ENCODE measurements at places on chromosomes 4 and X.

- DNase-seq = no peak
These were observed 17.0 kb downstream of the SNCA start for GRCh38 chr4:89820010-89820409.

DNA sequence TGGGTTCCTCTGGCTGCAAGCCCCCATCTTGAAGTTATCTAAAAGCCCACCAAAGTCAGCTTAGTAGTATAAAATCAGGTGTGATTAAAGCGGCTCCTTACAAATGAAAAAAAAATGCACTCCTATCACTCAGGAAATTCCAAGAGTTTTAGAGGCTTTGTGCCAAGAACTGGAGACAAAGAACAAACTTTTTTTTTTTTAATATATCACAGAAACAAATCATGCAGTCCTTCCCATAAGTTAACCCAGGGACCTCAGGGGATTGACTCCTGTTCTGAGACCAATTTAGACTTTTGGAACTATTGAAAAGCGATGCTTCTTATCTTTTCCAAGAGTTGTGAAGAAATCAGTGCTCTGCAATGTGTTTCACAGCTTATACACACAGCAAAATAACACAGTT is 53.6 kb downstream of the HHIP start:
- DNase-seq = no peak

GRCh38 chr4:145154573-145154972 is 25.8 kb downstream of the OTUD4 start:
- DNase-seq = no peak

GRCh38 chr4:5361968-5362367 is 310.7 kb downstream of the STK32B start:
- no peak for DNase-seq

- no peak for DNase-seq
These were observed 432.6 kb downstream of the INPP4B start for GRCh38 chr4:142413485-142413884.

- DNase-seq = no peak
These were observed 224.4 kb upstream of the PCDH7 start for GRCh38 chr4:30495651-30496310.

DNA sequence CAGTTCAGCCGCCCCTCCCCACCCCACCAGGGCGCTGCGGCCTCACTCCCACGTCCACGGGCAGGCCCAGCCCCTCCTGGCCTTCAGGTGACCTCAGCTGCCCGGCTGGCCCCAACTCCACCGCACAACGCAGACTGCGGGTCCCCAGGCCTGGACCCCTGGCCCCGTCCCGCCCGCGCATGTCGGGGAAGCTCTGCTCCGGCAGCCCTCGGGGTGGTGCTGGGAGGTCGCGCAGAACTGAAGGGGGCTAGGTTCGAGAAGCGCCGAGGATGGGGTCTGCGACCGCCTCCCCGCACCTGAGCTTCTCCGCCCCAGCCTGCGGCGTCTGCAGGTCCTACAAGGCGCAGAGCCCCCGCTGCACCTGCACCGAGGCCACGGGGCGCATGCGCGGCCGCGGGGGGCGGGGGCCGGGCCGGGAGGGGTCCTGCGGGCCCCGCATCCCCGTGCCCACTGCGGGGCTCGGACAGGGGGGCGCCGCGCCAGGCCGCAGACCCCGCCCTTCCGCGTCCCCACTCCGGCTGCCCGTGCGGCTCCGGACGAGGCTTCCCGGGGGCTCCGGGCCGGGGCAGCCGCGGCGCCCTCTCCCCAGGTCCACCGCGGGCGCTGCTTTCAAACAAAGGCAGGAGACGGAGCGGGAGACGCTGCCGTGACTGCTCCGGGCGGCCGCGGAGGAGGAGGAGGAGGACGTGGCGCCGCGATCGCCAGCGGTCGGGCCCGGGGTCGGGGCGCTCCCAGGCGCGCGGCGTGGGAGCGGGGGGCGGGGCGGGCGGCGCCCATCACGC is 672 bp upstream of the NAT8L start:
- no peak for DNase-seq

DNA sequence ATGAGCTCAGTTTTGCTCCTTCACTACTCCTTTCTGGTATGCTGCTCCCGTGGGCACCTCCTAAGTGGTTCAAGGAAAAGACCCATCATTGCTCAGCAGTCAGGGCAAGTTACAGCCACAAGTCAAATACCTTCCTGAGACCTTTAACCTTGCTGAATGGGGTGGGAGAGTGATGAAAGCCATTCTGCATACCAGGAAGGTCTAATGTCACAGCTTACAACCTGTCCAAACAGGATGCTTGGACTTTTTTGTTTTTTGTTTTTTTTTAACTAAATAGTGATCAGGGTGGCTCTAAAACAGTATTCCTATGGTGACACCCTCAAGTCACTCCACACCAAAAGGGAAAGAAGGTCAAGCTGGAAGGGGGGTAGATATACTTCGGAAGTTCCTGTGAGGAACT is 93.1 kb downstream of the GPC3 start:
- DNase-seq = no peak

GRCh38 chr4:113534711-113535110 is 226.8 kb downstream of the CAMK2D start:
- no peak for DNase-seq

DNA sequence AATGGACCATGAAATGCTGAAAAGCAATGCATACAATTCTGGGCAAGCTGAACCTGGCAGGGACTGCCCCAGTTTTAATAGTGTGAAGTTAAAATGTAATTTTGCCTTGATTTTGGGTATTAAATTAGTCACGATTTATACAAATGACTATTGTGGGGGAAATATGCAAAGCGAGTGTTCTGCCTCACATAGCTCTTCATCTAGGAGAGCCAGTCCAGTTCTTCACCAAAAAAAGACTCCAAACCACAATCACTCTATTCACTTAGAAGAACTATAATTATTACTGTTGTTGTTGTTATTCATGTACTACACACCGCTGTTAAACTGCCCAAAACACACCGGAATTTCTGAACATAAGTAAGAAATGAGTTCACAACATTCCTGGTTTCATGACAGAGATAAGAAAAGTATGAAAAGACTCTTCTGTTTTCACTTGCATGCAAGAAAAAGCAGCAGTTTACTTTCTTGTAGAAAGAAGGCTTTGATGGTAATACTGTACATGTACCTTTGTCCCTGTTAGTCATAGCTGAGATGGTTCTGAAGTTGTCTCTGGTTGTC is 101.9 kb downstream of the QRFPR start:
- DNase-seq = no peak

- DNase-seq = no peak
These were observed 45.4 kb downstream of the ANTXR2 start for GRCh38 chr4:80027611-80028010.

- DNase-seq = no peak
These were observed 58.6 kb upstream of the ETNPPL start for GRCh38 chr4:108821351-108821930.

DNA sequence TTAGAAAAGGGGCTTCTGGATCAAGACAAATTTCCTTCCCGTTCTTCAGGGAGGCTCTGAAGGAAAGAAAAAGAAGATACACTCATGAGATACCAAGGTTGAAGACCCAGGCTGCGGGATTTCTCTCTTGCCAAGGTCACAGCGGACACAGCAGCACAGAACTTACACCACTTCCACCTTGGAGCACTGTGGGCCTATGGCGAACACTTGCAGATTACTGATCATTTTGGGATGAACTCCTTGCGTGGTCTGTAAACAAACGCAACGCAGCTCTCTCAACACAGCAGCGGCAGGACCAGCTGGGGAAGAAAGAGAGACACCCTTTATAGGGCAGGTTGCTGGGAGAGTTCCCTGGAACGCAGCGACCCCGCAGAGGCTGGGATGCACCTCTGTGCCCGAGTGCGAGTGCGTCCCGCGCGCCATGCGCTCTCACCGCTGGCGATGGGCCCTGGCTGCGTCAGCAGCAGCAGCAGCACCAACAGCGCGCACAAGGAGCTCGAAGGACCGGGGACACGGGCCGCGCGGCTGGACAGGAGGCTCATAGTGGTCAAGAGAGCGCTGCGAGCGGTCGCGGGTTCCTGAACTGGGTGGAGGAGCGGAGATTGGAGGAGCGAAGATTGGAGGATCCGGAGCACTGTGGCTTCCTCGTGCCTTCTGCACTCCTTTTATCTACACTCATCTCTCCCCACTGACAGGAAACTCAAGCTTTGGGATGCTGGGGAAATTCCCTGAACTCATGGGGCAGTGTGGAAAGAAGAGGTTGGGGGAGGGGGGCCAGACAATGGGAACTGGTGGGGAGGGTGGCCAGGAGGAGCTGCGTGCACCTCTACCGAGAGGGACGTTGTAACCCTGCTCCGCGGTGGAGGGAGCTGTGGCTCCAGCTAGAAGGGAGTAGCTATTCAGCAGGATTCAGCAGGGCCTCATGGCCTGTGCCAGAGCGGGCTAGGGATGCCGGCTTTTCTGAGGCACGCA is at the start of gene CXCL5:
Gene CXCL5, minus strand, starts transcription at position 638 of the 972 bp plus-strand sequence. Its CDS starts 96 bp downstream, at position 542.
- no peak for DNase-seq

- no peak for DNase-seq
These were observed 39.7 kb downstream of the AKAP4 start for GRCh38 chrX:50161127-50161526.

DNA sequence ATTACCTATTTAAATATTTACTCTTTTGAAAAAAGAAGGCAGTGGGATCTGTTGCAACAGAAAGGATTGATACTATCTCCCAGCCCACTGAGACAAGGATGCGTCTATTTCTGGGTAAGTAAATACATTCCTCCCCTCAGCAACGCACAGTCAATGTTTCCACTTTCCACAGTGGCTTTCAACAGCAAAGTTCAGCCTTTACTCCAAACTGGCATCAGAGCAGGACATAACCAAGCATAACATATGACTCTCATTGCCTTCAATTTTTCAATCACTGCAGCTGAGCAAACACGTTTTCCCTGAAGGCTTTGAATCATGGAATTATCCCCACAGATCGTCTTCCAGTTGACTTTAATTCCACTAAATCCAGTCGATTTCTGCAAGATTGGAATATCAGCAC is 160.3 kb upstream of the FRG1 start:
- DNase-seq = no peak

DNA sequence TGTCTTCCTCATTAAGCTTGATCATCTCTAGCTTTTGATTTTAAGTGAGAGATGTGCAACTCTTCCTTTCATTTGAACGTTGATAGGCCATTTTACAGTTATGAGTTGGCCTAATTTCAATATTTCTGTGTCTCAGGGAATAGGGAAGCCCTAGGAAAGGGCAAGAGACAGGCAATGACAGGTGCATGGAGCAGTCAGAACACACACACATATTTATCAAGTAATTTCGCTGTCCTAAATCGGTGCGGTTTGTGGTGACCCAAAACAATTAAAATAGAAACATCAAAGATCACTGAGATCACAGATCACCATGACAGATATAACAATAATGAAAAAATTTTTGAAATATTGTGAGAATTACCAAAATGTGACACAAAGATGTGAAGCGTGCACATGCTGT is 87.7 kb upstream of the LSM6 start:
- no peak for DNase-seq

DNA sequence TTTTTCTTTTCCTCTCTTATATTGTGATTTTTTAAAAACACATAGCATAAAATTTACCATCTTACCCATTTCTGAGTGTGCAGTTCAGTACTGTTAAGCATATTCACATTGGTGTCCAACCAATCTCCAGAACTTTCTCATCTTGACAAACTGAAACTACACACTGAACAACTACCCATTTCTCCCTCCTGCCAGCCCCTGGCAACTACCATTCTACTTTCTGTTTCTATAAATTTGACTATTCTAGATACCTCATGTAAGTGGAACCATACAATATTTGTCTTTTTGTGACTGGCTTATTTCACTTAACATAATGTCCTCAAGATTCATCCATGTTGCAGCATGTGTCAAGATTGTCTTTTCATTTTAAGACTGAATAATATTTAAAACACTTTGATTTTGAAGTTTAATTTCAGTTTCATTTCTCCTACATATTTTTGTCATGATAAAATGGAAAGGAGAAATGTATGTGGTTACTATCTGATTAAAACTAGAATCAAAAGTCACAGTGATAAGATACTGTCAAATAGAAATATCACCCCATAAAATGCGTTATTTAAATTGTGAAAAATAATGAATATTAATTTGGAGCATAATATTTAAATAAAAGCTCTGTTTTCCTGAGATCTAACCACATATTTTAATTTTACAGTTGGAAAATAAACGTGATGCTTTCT is 122.8 kb downstream of the DIPK2B start:
- DNase-seq = no peak

- DNase-seq = no peak
These were observed 33.2 kb downstream of the WDR1 start for GRCh38 chr4:10083331-10083771.

- DNase-seq = no peak
These were observed 30.3 kb downstream of the CCNI start for GRCh38 chr4:77045490-77045889.

GRCh38 chr4:39873823-39874222 is 103.9 kb downstream of the PDS5A start:
- no peak for DNase-seq

- no peak for DNase-seq
These were observed 56.7 kb downstream of the SPINK2 start for GRCh38 chr4:56764775-56765174.

DNA sequence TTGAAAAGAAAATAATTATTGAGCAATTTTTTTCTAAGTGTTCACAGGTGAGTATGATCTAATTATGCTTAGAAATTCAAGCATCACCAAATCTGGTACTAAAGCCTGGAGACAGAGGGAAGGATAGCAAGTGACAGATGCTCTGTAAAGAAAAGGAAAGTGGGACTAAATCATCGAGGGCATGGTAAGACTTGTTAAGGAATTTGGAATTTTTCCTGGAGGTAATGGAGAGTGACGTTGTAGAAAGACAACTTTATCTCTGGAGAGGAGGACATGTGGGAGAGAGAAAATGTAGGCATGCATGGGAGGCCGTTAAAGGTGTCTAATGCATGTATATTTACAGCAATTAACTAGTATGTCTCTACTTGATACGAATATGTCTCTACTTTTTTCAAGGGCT is 333.2 kb upstream of the ATOH1 start:
- no peak for DNase-seq

GRCh38 chr4:65538571-65538970 is 131.7 kb downstream of the EPHA5 start:
- no peak for DNase-seq

GRCh38 chr4:8442596-8443358 is 2.2 kb downstream of the TRMT44 start:
- no peak for DNase-seq

DNA sequence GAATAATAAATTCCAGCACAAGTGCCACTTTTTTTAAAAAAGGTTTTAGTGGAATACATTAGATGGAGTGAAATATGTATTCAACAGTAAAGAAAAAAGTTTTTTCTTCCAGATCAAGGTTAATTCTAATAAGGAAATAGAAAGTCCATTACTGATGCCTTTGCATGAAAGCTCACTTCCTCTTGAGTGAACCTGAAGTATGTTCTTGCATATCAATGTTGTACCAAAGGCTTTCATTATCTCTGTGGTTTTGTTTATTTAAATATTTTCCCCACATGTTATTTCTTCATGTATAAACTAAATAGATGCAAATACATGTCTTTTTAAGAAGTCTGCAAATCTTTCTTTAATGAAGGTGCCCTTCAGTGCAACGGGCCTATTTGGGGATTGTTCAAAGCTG is 307.9 kb downstream of the C4orf33 start:
- no peak for DNase-seq

- no peak for DNase-seq
These were observed 13.7 kb upstream of the ANKRD50 start for GRCh38 chr4:124726269-124726668.

GRCh38 chr4:172750910-172751309 is 417.7 kb upstream of the GALNT7 start:
- DNase-seq = no peak

All from stimulated activated CD8-positive, alpha-beta memory T cell treated with anti-CD3 and anti-CD28 coated beads, Interleukin-4, amount 100 ng/mL, for 1 hour (primary cell).